ENCODE measurements at places on chromosomes 16 and 17.

- H3K27me3 ChIP-seq: peaks cover 7% of the 10 kb centered on the region
- no peak overlapping the region for H3K27ac ChIP-seq
- DNase-seq: no peak
- no peak overlapping the region for H3K4me3 ChIP-seq
- no peaks in the 10 kb centered on the region for H3K36me3 ChIP-seq
These were observed 9.0 kb downstream of the CAPNS2 start for GRCh38 chr16:55575496-55575895.

- no peak overlapping the region for H3K27ac ChIP-seq
- no peaks in the 10 kb centered on the region for H3K36me3 ChIP-seq
- no peak overlapping the region for H3K4me3 ChIP-seq
- DNase-seq: no peak
- peaks cover 2% of the 10 kb centered on the region for H3K4me1 ChIP-seq
- H3K27me3 ChIP-seq: peaks cover 16% of the 10 kb centered on the region
These were observed 5.8 kb upstream of the RPRML start for GRCh38 chr17:46984892-46985291.

DNA sequence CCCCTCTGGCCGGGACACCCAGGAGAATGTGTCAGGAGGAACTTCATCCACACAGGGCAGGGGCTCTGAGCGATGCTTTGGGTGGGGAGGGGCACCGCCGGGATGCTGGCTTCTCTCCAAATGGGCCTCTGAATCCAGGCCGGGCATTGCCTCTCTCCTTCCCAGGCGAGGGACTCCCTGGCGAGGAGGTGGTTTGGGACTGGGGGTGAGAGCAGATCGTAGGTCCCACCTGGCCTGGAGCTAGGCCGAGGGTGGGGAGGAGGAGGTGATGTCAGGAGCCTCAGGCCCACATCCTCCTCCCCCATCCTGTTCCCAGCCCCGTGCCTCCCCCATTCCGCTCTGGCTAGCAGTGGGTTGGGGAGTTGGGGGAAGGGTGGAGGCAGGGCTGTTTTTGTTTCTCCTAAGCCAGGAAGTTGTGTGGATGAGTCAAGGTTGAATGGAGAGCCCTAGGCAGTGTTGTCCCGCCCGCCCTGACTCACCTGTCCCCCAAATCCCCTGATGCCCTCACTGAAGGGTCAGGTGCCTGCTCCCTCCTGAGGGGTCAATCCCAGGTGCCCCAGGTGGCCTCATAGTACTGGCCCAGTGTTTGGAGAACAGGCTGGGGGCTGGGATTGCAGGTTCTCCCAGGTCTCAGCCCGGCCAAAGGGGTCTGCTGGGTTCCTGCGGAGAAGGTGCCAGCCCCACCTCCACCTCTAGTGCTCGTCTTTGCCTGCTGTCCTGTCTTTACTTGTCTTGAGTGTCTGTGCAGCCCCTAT, 2.8 kb downstream of the GRB7 start:
- H3K4me1 ChIP-seq: peaks cover 17% of the 10 kb centered on the region
- peaks cover 5% of the 10 kb centered on the region for H3K27me3 ChIP-seq
- H3K27ac ChIP-seq: no peak overlapping the region

DNA sequence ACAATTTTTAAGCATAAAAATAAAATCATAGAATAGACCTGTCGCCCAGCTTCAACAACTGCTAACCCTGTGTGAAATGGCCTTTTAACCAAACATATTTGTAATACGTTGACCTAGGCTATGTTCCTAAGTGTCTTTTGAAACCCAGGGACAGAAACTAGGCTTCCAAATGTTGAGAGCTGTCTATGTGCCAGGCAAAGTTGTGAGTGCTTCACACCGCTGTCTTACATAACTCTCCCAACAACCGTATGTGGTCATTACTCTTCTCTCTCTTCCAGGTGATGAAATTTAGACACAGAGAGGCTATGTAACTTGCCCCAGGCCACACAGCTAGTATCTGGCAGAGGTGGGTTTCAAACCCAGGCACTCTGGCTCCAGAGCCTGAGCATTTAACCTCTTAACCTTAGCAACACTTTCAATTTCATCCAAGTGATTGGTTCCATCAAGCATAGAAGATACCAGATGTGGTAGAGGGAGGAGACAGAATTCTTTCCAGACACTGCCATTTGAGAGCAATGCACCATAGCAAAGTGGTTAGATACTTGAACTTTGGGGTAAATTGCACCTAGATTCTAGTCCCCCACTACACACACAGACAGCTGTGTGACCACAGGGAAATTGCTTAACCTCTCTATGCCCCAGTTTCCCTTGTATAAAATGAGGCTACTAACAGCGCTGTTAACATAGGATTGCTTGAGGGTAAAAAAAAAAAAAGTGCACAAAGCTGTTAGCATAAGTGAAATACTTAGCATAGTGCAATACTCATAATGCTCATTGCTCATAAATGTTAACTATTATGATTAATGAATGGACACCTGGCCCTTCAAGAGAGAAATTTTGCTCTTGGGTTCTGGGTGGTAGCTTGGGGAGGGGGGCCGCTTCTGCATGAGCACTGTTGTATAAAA, 160.6 kb downstream of the IRX3 start:
- no peaks in the 10 kb centered on the region for H3K36me3 ChIP-seq
- no peak for DNase-seq
- H3K4me3 ChIP-seq: no peak overlapping the region
- H3K4me1 ChIP-seq: peaks cover 9% of the 10 kb centered on the region
- no peak overlapping the region for H3K27ac ChIP-seq
- peaks cover 3% of the 10 kb centered on the region for H3K27me3 ChIP-seq

DNA sequence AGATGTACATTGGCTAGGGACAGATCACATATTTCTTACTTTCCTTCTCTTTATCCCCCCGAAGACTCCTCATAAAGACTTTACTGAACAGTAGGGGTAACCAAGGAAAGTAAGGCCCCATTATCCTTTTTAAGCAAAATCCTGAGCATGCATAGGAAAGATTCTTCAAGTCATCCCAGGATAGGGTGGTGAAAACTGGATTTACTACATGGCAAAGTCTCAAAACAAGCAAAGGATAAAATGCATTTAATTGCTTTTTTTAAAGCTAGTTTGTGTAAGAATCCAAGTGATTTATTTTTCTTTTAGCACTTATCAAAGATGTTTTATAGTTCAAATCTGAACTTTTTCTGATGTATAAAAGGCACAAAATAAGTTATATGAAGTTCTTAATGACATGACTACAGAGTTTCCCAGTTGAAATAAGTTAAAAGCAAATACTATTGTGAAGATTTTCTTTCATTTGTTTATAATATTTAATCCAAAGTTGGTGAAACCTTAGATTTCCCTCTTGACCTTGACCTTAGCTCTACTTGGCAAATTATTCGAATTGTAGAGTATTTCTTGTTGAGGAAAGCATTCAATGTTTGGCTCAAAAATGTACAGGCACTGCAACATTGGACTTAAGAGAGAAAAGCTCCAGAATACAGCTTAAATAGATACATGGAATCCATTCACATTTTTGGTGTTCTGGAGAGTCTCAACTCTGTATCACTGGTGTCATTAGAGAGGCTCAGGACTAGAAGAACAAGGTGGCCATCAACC, 104.3 kb downstream of the ABCA8 start:
- H3K36me3 ChIP-seq: no peaks in the 10 kb centered on the region
- no peak overlapping the region for H3K27ac ChIP-seq
- H3K4me1 ChIP-seq: no peaks in the 10 kb centered on the region
- no peaks in the 10 kb centered on the region for H3K27me3 ChIP-seq

- peaks cover 2% of the 10 kb centered on the region for H3K4me1 ChIP-seq
- no peaks in the 10 kb centered on the region for H3K27me3 ChIP-seq
- no peak overlapping the region for H3K27ac ChIP-seq
- H3K4me3 ChIP-seq: no peak overlapping the region
- peaks cover 7% of the 10 kb centered on the region for H3K36me3 ChIP-seq
These were observed 16.1 kb downstream of the VASN start for GRCh38 chr16:4387781-4388180.

DNA sequence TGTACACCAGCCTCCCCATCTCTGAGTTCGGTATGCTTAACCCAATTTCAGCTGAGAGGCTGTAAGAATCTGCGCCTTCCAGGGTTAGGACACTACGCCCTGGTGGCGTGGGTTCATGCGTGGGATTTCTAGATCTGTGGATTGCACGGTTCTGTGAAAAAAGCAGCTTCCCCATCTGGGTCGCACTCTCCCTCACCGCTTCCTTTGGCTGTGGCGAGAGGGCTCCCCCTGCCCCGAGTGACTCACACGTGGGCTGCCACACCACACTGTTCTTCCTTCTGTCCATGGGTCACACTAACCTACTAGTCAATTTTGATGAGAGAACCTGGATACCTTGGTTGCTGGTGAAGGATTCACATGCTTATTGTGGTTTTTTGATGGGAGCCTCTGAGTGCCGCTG, 256.0 kb upstream of the MAF start:
- H3K27me3 ChIP-seq: no peaks in the 10 kb centered on the region
- no peak overlapping the region for H3K27ac ChIP-seq
- H3K4me1 ChIP-seq: no peaks in the 10 kb centered on the region
- no peak overlapping the region for H3K4me3 ChIP-seq

GRCh38 chr16:78075800-78076199, 23.7 kb upstream of the WWOX start:
- H3K27me3 ChIP-seq: peaks cover 21% of the 10 kb centered on the region
- no peaks in the 10 kb centered on the region for H3K4me1 ChIP-seq
- H3K27ac ChIP-seq: no peak overlapping the region
- no peak for DNase-seq
- H3K4me3 ChIP-seq: no peak overlapping the region

GRCh38 chr16:50615891-50616290, 65.2 kb downstream of the SNX20 start:
- no peak for DNase-seq
- no peak overlapping the region for H3K27ac ChIP-seq
- H3K4me1 ChIP-seq: peaks cover 8% of the 10 kb centered on the region
- H3K4me3 ChIP-seq: no peak overlapping the region
- no peaks in the 10 kb centered on the region for H3K27me3 ChIP-seq

DNA sequence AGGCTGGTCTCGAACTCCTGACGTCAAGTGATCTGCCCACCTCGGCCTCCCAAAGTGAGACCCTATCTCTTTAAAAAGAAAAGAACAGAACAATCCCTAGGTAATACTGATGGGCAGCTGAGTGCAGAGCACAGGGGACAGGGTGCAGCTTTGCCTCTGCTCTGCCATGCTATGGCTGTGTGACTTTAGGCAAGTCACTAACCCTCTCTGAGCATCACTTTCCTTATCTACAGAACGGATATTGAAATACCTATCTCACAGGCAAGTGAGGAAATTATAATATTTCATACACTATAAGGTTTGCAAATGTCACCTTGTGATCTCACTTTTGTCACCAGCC, 4.1 kb downstream of the CASKIN2 start:
- H3K4me3 ChIP-seq: no peak overlapping the region
- H3K36me3 ChIP-seq: no peaks in the 10 kb centered on the region
- no peaks in the 10 kb centered on the region for H3K4me1 ChIP-seq
- no peak overlapping the region for H3K27ac ChIP-seq
- H3K27me3 ChIP-seq: peaks cover 7% of the 10 kb centered on the region

- no peak for DNase-seq
- peaks cover 42% of the 10 kb centered on the region for H3K4me1 ChIP-seq
- H3K27me3 ChIP-seq: no peaks in the 10 kb centered on the region
- H3K4me3 ChIP-seq: peak overlapping the region; percentile 91
These were observed 870 bp upstream of the ITGA3 start for GRCh38 chr17:50055055-50055425.

GRCh38 chr16:930511-930910, 40.3 kb downstream of the LMF1 start:
- H3K27me3 ChIP-seq: no peaks in the 10 kb centered on the region
- no peak overlapping the region for H3K4me3 ChIP-seq
- peaks cover 5% of the 10 kb centered on the region for H3K36me3 ChIP-seq
- H3K4me1 ChIP-seq: no peaks in the 10 kb centered on the region
- no peak for DNase-seq

GRCh38 chr17:15930426-15930825, 14.5 kb upstream of the ADORA2B start:
- peaks cover 4% of the 10 kb centered on the region for H3K4me1 ChIP-seq
- no peak overlapping the region for H3K27ac ChIP-seq
- no peak overlapping the region for H3K4me3 ChIP-seq
- DNase-seq: no peak
- H3K36me3 ChIP-seq: no peaks in the 10 kb centered on the region

GRCh38 chr16:30079480-30079879, 3.7 kb downstream of the PPP4C start:
- H3K4me1 ChIP-seq: peaks cover 32% of the 10 kb centered on the region
- no peaks in the 10 kb centered on the region for H3K27me3 ChIP-seq
- peak overlapping the region; percentile 30 for H3K27ac ChIP-seq
- no peak overlapping the region for H3K4me3 ChIP-seq
- peaks cover 40% of the 10 kb centered on the region for H3K36me3 ChIP-seq

DNA sequence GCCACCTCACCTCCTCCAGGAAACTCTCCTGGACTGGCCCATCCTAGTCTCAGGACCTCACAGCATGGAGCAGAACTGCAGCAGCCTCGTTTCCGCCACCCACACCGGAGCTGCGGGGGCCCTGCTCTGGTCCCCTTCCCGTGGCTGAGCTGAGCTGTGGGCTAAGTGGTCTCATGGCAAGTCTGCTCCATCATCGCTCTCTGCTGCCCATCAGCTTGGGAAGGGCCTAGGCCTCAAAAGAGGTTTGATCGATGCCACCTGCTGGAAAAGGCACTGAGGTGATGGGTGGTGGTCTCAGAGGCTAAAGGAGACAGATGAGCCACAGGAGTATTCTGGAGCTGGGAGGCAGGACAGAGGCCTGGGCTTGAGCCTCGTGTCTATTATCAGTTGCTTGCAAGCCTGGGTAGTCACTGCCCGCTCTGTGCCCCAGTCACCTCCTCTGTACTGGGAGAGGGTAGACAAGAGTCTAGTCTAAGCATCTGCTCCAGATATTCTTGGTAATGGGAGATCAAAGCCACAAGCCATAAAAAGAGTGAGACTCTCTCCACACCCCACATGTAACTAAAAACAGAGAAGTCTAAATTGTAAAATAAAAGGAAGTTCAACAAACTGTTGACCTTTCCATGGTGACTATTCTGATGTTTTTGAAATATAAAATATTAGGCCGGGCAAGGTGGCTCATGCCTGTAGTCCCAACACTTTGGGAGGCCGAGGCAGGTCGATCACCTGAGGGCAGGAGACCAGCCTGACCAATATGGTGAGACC, 1.6 kb downstream of the ITGAE start:
- H3K4me1 ChIP-seq: peaks cover 47% of the 10 kb centered on the region
- no peak overlapping the region for H3K27ac ChIP-seq
- no peak overlapping the region for H3K4me3 ChIP-seq
- H3K36me3 ChIP-seq: no peaks in the 10 kb centered on the region
- peaks cover 4% of the 10 kb centered on the region for H3K27me3 ChIP-seq
- DNase-seq: no peak

GRCh38 chr16:3431779-3432219, 11.5 kb downstream of the ZNF597 start:
- peaks cover 11% of the 10 kb centered on the region for H3K4me1 ChIP-seq
- peak overlapping the region; percentile 9 for H3K4me3 ChIP-seq
- DNase-seq: peak; percentile 72
- H3K27ac ChIP-seq: peak overlapping the region; percentile 32

- no peaks in the 10 kb centered on the region for H3K36me3 ChIP-seq
- no peak overlapping the region for H3K4me3 ChIP-seq
- DNase-seq: no peak
- H3K27me3 ChIP-seq: no peaks in the 10 kb centered on the region
- H3K27ac ChIP-seq: no peak overlapping the region
These were observed 127.9 kb upstream of the CDH11 start for GRCh38 chr16:65249768-65250167.

- peaks cover 38% of the 10 kb centered on the region for H3K4me1 ChIP-seq
- H3K36me3 ChIP-seq: peaks cover 5% of the 10 kb centered on the region
- DNase-seq: no peak
- peak overlapping the region; percentile 94 for H3K4me3 ChIP-seq
- H3K27me3 ChIP-seq: no peaks in the 10 kb centered on the region
These were observed 1.5 kb upstream of the MARF1 start for GRCh38 chr16:15644267-15644961.

- H3K36me3 ChIP-seq: no peaks in the 10 kb centered on the region
- H3K27me3 ChIP-seq: no peaks in the 10 kb centered on the region
- H3K27ac ChIP-seq: no peak overlapping the region
- no peak for DNase-seq
- no peak overlapping the region for H3K4me3 ChIP-seq
These were observed 299.2 kb upstream of the MAF start for GRCh38 chr16:79899716-79900115.
